Activated B cell treated with CpG ODN at 0.5 μM for 24 hours (primary cell): ENCODE measurements at places on chromosomes 7 and 10.

- no peak for DNase-seq
Measured at GRCh38 chr7:7565746-7566650, 686 bp upstream of the MIOS start.

DNA sequence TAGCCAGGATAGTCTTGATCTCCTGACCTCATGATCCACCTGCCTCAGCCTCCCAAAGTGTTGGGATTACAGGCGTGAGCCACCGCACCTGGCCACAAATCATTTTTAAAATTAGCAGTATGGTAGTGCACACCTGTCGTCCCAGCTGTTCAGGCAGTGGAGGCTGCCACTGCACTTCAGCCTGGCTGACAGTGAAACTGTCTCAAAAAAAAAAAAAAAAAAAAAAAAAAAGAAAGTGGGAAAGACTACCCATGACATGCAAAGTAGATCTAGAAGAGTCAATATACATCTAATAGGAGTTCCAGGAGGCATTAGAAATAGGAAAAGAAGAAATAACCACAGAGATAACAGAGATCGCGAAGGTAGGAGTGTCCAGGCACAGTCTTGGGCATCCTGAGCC is 3.2 kb downstream of the CSGALNACT2 start:
- no peak for DNase-seq

DNA sequence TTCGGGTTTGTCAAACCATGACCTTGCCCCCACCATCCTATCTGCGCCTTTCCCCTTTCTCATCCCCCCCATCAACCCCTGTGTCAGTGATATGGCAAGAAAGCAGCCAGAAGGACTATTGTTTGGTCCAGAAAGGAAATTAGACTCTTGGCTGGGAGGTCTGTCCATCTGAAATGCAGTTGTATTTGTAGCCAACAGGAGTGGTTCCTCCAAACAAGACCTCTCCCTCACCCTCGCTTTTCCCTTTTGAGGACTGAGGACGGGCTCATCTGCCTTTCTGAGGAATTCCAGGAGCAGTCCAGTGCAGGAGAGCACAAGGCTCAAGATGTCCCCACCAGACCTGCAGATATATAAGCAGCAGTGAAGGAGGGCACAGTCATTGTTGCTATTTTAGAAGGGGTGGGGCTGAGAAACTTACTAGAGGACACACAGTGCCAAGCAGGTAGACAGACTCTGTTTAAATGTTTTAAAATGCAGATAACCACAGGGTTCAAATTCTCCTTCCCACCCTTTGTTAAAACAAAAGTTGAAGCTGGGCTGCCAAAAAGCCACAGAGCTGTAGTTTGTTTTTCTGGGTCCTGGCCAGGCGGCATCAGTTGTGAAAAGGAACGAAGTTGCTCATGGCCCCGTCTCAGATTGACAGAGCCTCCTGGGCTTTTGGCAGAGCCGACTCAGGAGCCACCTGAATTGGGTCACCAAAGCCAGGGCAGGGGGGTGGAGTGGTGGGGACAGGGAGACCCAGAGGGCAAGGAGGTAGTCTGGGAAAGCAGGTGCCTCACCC is 37.3 kb downstream of the CYP17A1 start:
- no peak for DNase-seq

DNA sequence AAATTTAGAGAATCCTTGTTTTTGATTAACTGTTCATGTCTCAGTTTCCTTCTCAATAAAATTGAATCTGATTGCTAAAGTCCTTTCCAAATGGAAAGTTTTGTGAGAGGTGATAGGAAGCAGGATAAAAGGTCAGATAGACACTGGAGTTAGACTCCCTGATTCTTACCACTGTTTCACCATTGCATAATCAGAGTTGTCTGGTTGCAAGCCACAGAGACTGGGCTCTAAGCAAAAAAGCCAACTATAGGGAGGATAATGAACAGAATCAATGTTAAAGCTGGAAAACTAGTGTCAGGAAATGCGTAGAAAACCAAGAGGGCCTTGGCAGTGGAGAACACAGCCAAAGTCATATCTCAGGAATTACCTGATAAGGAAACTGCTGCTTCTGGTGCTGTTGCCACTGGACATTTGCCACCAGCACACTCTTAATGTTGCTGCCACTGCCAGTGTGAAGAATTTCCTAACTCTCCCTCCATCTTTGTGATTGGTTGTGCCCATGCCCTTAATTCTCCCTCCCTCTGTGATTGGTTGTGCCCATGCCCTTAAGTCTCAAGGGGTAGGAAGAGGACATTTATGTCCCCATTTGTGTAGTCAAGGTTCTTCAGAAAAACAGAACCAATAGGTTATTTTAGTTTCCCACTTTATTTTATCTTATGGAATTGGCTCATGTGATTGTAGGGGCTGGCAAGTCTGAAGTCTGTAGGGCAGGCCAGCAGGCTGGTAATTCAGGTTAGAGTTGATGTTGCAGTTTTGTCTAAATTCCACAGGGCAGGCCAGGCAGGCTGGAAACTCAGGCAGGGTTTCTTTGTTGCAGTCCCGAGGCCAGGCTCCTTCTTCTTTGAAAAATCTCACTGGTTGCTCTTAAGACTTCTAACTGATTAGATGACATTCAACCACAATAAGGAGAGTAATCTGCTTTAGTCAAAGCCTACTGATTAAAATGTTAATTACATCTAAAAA is 639.0 kb downstream of the REEP3 start:
- DNase-seq = no peak

DNA sequence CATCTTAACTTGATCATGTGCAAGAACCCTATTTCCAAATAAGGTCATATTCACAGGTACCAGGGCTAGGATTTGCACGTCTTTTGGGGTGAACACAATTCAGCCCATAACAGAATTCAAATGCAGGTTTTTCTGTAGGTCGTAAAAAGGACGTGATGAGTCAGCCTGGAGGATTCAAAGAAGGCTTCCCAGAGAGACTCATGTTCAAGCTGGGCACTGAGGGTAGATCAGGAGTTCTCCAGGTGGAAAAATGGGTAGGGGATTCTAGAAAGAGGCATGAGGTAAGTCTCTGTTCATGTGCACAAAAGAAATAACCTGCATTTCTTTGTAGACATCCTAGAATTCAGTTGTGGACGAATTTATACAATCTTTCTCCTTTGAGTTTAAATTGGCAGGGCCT is 160.4 kb downstream of the RPS24 start:
- no peak for DNase-seq

DNA sequence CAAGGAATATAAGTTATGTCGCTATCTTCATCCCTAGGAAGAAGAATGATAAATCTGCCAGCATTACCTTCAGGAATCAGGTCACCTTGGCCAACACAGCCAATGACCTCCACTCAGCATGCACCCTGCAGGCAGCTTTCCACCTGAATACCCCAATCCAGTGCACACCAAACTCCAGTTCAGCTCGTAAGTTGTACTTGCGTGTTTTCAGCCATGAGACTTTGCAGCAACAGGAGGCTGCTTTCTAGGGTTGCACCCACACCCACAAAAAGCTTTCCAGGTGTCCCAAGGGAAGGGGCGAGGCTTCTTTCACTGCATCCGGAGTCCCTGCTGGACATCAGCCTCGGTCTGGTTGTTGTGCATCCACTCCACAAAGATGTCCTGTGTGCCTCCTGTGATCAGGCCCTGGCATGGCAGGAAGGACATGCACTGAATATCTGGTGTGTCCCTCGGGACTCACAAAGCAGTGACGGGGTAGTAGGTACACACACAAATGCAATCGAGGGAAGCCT is 282.9 kb downstream of the GRID1 start:
- DNase-seq = no peak

- no peak for DNase-seq
Measured at GRCh38 chr10:121680879-121681655, 82.8 kb upstream of the FGFR2 start.

GRCh38 chr7:156544919-156545715 is 95.5 kb upstream of the RNF32 start:
- DNase-seq = no peak

DNA sequence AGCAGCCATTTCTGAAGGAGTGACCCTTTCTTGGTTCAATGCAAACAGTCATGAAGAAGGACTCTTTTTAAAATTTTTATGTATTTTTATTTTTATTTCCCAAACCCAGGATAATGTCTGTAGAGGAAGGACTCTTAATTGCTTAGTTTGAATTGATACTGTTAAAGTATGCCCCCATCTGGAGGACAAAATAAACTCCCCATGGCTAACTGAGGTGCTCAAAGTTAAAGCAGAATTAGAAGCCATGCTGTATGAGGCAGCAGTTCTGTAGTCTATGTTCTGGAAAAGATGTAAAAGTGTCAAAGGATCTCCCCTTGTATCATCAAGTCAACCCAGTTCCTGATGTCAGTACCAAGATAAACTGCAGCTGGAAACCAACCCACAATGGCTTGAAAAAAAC is 617.9 kb upstream of the GRM3 start:
- DNase-seq = no peak

GRCh38 chr7:31074403-31075085 is 22.4 kb downstream of the ADCYAP1R1 start:
- no peak for DNase-seq

DNA sequence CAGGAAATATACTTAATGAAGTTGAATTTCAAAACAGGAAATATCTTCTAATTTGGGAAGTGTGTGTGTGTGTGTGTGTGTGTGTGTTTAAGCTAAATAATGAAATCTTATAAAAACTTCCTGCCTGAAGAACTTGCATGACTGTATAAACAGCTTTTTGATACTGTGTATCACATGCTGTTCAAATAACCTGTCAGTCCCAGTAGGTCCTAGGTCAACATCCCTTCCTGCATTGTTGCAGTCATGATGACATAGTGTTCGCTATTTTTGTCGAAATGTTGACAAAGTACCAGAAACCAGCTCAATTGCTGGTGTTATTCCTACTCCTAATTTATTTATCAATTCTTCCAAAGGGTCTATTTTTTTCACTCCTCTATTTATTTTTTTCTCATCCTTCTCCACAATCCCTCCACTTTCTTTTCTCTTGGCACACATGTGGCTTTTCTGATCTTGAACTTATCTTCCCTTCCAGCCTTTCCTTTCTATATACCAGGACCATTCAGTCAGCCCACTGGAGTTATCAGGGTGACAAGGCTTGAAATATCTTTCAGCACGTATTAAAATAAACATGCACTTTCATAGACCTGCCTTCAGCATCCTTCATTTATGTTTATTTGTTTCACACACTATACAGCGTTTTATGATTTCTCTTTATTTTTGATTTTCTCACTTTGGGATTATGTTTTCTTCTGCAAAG is 115.8 kb downstream of the PLXDC2 start:
- DNase-seq = no peak

DNA sequence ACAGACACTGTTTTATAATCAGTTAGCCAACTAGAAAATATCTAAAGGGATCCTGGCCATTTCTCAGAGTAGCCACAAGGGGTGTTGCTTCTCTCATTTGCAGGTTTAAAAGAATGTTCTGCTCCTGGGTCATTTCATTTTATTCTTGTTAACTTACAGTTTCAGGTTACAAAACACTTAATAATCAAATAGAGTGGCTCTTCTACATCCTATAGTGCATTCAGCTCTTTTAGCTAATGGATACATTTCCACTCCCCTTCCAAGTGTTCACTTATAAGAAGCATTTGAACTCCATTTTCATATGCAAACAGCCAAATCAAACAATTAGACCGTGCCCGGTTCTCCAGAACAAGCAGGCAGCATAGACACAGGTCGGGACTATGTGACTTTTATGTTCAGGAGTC is 117.5 kb downstream of the TRIL start:
- DNase-seq = no peak

DNA sequence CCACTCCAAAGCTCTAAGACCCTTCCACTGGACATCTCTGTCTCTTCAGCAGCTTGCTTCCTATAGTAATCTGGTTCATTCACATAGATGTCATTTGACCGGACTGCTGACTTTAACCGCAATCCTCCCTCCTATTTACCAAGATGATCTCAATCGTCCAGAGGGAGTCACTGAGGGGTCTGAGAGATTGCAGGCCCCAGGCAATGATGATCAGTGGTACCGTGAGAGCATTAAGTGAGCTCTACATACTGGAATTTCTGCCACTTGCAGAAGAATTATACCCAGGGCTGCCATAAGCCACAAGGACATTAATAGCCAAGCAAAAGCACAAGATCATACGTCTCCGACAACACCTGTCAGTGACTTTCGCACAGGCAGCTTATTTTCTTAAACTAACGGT is 245.9 kb downstream of the SFMBT2 start:
- no peak for DNase-seq

DNA sequence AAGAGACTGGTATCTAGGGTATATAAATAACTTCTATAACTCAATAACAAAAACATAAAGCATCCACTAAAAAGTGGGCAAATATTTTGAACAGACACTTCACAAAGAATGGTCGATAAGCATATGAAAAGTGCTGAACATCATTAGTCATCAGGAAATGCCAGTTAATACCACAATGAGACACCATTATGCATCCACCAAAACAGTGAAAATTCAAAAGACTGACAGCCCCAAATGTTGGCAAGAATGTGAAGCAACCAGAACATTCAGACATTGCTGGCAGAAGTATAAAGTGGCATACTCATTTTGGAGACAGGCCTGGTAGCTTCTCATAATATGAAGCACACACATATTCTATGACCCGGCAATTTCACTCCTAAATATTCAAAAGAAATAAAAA is 26.5 kb upstream of the GSAP start:
- DNase-seq = no peak

- no peak for DNase-seq
Measured at GRCh38 chr7:44665531-44666213, 59.2 kb downstream of the OGDH start.

GRCh38 chr7:19920166-19920565 is 146.7 kb upstream of the TMEM196 start:
- no peak for DNase-seq

DNA sequence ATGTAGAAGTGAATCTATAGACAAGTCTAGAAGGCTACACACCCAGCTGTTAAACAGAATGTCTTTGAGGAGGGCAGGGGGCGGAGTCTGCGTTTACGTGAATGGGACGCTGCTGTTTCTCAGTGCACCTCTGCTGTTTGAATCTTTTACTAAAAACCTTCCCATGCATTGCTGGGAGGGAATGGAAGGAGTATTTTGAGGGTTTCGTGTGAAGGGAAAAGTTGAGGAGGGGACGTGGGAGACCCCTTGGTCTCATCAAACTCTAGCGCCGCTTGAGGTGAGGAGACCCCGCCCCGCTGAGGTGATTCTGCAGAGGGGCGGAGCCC is 492 bp upstream of the VCL start:
- no peak for DNase-seq

- no peak for DNase-seq
Measured at GRCh38 chr10:17175551-17175950, 25.9 kb downstream of the TRDMT1 start.

GRCh38 chr7:4791738-4792536 is 16.5 kb downstream of the AP5Z1 start:
- peak; percentile 80 for DNase-seq

GRCh38 chr10:98318861-98319260 is 50.9 kb upstream of the LOXL4 start:
- DNase-seq = no peak

GRCh38 chr10:63622097-63622496 is 100.9 kb downstream of the REEP3 start:
- DNase-seq = no peak

DNA sequence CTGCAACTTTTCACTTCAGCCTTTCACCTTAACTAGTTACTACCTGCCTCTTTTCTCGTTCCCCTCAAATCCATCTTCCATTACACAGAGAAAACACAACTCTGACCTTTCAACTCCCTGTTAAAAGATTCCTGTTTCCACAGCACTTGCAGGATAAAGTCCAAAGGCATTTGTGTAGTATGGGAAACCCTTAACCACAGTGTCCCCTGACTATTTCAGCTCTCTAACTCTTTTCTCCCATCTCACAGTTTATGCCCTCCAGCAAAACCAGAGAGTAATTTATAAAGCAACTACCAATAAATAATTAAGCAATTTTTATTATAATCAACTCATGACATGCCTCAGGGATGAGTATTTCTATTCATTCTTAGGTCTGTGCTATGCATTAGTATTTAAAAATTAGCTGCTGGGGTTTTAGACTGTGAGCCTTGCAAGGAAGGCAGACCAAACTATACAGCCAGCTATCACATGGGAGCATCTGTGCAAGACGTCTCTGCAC is 51.0 kb downstream of the COL1A2 start:
- no peak for DNase-seq
